Stimulated activated effector memory CD8-positive, alpha-beta T cell treated with anti-CD3 and anti-CD28 coated beads, Interleukin-12 subunit alpha, Interleukin-12 subunit beta, amount 100 ng/mL, for 72 hours (primary cell): ENCODE measurements at places on chromosomes 13 and 19.

- no peak for DNase-seq
These were observed 100.3 kb downstream of the ARHGEF7 start for GRCh38 chr13:111215081-111216047.

DNA sequence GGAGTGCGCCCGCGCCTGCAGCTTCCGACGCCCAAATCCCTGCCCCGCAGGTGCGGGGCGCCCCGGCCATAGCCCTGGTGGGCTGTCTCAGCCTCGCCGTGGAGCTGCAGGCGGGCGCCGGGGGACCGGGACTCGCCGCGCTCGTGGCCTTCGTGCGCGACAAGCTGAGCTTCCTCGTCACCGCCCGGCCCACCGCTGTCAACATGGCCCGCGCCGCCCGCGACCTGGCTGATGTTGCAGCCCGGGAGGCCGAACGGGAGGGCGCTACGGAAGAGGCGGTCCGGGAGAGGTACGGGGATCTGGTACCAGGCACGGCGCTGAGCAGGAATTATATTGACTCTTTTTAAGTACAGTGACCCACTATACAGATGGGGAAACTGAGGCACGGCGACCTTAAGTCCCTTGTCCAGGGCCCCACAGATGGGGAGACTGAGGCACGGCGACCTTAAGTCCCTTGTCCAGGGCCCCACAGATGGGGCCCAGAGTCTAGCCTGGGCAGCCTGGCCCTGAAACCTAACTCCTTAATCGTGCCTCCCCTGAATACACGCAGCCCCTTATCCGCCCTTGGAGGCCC lies 586 bp downstream of the MRI1 start:
- DNase-seq = no peak

DNA sequence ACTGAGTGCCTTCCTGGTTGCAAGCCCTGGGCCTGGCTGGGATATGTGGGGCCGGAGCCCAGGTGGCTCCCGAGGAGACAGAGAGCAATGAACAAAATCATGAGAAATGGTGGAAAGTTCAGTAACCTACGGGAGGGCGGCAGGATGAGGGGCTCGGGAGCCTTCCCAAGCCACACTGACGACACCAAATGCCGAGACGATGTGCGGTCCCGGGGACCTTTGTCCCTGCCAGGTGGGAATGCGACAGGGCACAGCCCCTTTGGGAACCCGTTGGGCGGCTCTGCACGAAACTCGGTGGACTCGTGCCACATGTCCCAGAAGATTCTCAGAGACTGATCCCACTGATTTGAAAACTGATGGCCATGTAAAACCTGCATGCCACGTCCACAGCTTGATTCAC lies 11.7 kb upstream of the ZNF14 start:
- DNase-seq = no peak

DNA sequence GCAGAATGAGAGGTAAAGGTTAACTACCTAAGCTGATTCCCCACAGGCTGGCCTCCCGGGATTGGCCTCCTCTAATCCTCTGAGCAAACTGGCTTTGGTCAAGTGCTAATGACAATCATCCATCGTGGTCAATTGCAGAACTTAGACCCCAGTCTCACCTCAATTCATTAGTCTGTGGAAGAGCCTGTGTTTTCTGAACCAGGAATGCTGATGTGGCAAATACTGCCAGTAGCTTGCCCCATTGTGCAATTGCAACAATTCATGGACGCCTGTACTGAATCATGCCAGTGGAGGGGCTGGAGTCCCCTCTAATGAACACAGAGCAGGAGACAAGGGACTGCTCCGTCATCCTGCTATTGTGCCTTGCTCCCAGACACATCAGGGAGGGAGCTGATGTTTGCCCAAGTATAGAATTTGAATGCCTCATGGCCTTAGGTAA lies 1256.5 kb downstream of the EFNB2 start:
- DNase-seq = no peak

- DNase-seq = no peak
These were observed 12.4 kb upstream of the ELAVL1 start for GRCh38 chr19:8017808-8018207.
